Activated CD8-positive, alpha-beta memory T cell treated with anti-CD3 and anti-CD28 coated beads, Interleukin-2, amount 10 ng/mL, durations not matched to agents 7 days and 5 days (primary cell): ENCODE measurements at places on chromosomes 13 and 19. TPM values are rescaled to one million over a fixed set of nuclear protein-coding genes. Genes with fewer than 3 reads are reported as not detected.

The PDE4C gene
- total RNA-seq: 0.14 TPM

- no peak for DNase-seq
Measured at GRCh38 chr13:35818633-35819067, 312.5 kb downstream of the DCLK1 start.

The MPV17L2 gene
- 8.2 TPM for total RNA-seq

The MAU2 gene
- 82.4 TPM for total RNA-seq
